Activated naive CD8-positive, alpha-beta T cell treated with anti-CD3 and anti-CD28 coated beads, Interleukin-2, amount 10 ng/mL, durations not matched to agents 7 days and 5 days (primary cell): ENCODE measurements at places on chromosomes 3 and 15. TPM values are rescaled to one million over a fixed set of nuclear protein-coding genes. Genes with fewer than 3 reads are reported as not detected.

GRCh38 chr15:88695101-88695500 lies 56.3 kb downstream of the ISG20 start:
- no peaks in the 10 kb centered on the region for H3K36me3 ChIP-seq
- DNase-seq, result no peak
- H3K27ac ChIP-seq, result no peak overlapping the region
- H3K27me3 ChIP-seq, result peaks cover 14% of the 10 kb centered on the region

- no peaks in the 10 kb centered on the region for H3K36me3 ChIP-seq
- peaks cover 60% of the 10 kb centered on the region for H3K27me3 ChIP-seq
- H3K4me3 ChIP-seq, result no peak overlapping the region
Measured at GRCh38 chr15:83278191-83278590, 6.3 kb downstream of the BNC1 start.

SAXO2 gene
- total RNA-seq, result 1.3 TPM

- peaks cover 8% of the 10 kb centered on the region for H3K36me3 ChIP-seq
- peak overlapping the region; percentile 98 for H3K27ac ChIP-seq
- H3K4me3 ChIP-seq, result peak overlapping the region; percentile 99
- no peaks in the 10 kb centered on the region for H3K27me3 ChIP-seq
Measured at GRCh38 chr15:50909010-50909317, 481 bp downstream of the AP4E1 start.

DNA sequence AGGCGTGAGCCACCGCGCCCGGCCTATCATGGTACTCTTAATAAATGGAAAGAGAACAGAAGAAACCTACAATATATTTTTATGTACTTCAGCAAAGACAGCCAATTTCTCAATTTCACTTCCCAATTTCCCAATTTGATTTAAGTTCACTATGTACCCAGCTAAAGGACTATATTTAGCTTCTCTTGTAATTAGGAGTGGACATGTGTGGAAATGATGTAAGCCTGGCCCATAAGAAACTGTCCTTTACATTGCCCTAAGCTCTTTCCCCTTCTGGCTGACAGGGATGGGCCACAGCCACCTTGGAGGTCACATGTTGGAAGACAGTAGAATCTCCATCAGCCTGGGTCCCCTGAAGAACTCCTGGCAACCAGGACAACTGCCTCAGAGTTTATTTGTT lies 6.2 kb downstream of the TMEM39A start:
- peaks cover 31% of the 10 kb centered on the region for H3K4me1 ChIP-seq
- no peak for DNase-seq
- no peak overlapping the region for H3K27ac ChIP-seq
- H3K36me3 ChIP-seq, result peaks cover 30% of the 10 kb centered on the region

GRCh38 chr3:106379251-106379750 lies 510.5 kb upstream of the CBLB start:
- no peaks in the 10 kb centered on the region for H3K27me3 ChIP-seq
- no peaks in the 10 kb centered on the region for H3K36me3 ChIP-seq

- H3K4me3 ChIP-seq, result no peak overlapping the region
- H3K27me3 ChIP-seq, result no peaks in the 10 kb centered on the region
- peaks cover 5% of the 10 kb centered on the region for H3K36me3 ChIP-seq
- peaks cover 10% of the 10 kb centered on the region for H3K4me1 ChIP-seq
Measured at GRCh38 chr3:72818905-72819304, 29.3 kb downstream of the SHQ1 start.

DNA sequence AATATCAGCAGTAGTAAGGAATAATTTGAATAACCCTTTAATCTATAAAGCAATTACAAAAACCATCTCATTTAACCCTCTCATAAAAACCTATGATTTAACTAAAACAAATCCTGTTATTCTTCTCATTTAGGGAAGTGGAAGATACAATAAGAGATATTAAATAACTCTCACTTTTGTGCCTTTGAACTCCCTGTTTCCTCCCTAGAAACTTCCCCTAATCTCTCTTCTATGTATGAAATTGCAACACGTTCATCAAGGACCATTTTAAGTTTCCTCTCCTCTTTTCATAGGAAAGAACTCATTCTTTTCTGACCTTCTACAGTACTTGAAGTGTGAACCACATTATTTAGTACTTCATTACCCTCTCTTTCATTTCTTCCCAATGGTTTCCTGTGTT lies 18.8 kb upstream of the FAM81A start:
- peaks cover 29% of the 10 kb centered on the region for H3K4me1 ChIP-seq
- H3K27ac ChIP-seq, result no peak overlapping the region
- peaks cover 48% of the 10 kb centered on the region for H3K27me3 ChIP-seq
- no peaks in the 10 kb centered on the region for H3K36me3 ChIP-seq
- no peak overlapping the region for H3K4me3 ChIP-seq

TMEM45A gene
- 0.78 TPM for total RNA-seq

DNA sequence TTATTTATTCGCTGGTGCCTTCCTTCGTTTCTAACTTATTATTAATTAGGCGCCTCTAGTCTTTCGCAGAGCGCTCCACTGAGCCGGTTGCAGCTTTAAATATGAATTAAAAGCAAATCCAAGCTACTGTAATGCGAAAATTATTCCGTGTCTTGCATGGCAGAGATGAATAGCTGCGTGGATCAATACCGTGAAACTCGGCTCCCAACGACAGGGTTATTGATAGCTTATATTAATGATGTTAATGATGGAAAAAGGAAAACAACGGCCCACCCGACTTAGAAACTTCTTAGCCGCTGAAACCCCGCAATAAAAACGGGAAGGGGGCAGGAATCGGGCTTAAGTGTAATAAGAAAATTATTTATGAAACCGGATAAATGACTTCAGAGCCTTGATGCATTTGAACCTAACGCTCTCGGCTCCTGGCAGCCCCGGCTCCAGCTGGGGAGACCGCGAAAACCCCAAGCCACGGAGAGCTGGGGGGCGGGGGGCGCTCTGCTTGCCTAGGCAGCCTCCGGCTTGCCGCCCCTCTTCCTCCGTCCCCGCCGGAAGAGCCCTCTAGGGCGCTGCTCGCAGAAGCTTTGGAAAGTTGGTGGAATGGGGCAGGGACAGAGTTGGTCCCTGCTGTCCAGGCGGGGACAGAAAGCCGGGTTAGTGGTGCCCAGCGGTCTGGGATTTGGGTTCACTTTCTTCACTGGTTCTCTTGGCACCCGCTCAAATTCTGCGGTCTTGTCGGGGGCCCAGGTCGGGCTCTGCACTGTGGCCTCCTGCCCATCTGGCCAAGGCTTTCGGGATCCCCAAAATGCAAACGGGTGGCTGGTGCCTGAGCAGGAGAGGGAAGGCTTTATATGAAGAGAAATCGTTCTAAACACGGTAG lies 7.7 kb upstream of the ONECUT1 start:
- DNase-seq, result peak; percentile 35
- peak overlapping the region; percentile 30 for H3K4me3 ChIP-seq
- H3K27me3 ChIP-seq, result peaks cover 97% of the 10 kb centered on the region
- H3K36me3 ChIP-seq, result peaks cover 1% of the 10 kb centered on the region

TLR9 gene
- 1.6 TPM for total RNA-seq

- H3K27ac ChIP-seq, result no peak within 1 kb of the TSS
- DNase-seq, result no peak
- no peaks in the 10 kb centered on the region for H3K27me3 ChIP-seq
- H3K4me3 ChIP-seq, result no peak within 1 kb of the TSS
- H3K36me3 ChIP-seq, result no peaks in the 10 kb centered on the region
Measured at GRCh38 chr15:24675332-24676144, at the start of gene NPAP1. Gene NPAP1 (plus strand): TSS chr15:24675775. CDS start chr15:24675868, 93 bp downstream.

LRTM1 gene
- total RNA-seq, result not detected

DNA sequence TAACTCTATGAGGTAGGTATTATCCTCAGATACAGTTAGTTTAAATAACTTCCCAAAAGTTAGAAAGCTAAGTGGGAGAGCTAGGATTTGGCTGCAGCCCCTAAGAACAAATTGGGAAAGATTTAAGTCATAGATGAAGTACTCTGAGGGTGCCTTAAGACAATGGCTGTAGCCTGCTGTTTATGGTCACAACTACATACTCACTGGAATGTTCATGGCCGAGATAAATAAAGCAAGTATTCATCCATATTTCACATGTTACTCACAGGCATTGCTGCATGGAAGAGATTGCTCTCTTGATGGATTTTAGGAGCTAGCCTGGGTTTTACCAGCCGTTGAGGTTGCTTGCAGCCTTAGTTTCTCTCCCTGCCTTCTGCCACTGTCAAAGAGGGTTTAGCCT lies 145.0 kb downstream of the CMSS1 start:
- no peak overlapping the region for H3K27ac ChIP-seq
- no peak for DNase-seq
- H3K4me3 ChIP-seq, result no peak overlapping the region

DNA sequence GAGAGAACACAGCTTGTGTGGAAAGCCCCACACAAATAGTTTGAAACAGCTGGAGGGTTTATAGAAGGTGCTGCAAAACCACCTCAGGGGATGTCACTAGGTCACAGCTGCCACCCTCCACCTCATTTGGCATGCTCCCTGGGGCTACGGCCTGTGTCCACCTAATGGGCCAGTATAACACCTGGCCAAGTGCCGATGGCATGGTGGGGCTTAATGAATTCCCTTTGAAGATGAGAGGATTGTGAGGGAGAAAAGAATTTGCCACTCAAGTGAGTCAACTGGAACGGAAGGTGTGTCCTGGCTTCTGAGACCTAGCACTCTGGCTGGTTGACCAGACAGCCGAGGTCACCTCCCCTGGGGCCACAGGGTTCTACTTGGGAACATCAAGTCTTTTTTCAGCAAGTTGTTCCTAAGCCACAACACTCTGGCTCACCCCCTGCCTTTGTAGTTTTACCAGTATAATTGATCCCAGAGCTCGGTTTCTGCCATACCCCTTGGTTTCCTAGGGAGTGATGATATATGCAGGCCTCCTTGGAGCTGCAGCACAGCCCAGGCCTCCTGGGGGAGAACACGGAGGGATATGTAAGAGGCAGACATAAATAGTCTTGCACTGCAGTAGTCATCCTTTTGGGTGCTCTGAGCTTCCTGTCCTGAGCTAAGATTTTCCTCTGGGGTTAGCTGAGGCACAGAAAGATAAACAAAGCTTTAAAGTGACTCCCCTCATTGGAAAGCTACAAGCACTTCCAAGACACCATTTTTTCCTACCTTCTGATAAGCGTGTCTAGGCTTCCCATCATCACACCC lies 178.2 kb upstream of the LPP start:
- peak overlapping the region; percentile 76 for H3K4me3 ChIP-seq

GRCh38 chr3:161770484-161771386 lies 274.1 kb downstream of the OTOL1 start:
- no peak overlapping the region for H3K4me3 ChIP-seq
- no peak overlapping the region for H3K27ac ChIP-seq
- H3K27me3 ChIP-seq, result no peaks in the 10 kb centered on the region
- DNase-seq, result no peak
- no peaks in the 10 kb centered on the region for H3K36me3 ChIP-seq

NKIRAS1 gene
- 4.9 TPM for total RNA-seq

GRCh38 chr15:46312133-46312740 lies 677.4 kb downstream of the SQOR start:
- H3K4me1 ChIP-seq, result no peaks in the 10 kb centered on the region
- no peaks in the 10 kb centered on the region for H3K27me3 ChIP-seq
- no peak overlapping the region for H3K4me3 ChIP-seq
- H3K27ac ChIP-seq, result no peak overlapping the region

GRCh38 chr3:13322324-13322723 lies 97.8 kb downstream of the NUP210 start:
- H3K27ac ChIP-seq, result no peak overlapping the region
- H3K27me3 ChIP-seq, result no peaks in the 10 kb centered on the region
- no peak overlapping the region for H3K4me3 ChIP-seq
- H3K4me1 ChIP-seq, result peaks cover 2% of the 10 kb centered on the region
- peaks cover 29% of the 10 kb centered on the region for H3K36me3 ChIP-seq

DNA sequence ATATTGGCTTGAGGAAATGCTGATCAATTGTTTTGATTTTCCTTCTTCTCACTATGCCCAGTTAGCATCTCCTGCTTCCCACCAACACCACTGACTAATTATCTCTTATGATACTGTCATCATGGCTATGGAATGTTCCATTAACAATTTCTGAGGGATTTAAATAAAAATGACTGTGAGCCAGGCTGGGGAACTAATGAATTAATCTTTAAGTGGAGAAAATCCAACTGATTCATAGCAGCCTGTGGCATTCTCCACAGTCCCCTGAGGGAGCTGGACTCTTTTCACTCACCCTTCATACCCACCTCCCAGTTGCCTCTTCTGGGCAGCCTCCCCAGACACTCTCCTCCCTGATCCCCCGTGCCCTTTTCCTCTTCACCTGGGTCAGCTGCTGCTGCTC lies 353.6 kb downstream of the CLSTN2 start:
- H3K27ac ChIP-seq, result no peak overlapping the region
- H3K4me3 ChIP-seq, result no peak overlapping the region

- H3K27me3 ChIP-seq, result no peaks in the 10 kb centered on the region
- H3K4me1 ChIP-seq, result peaks cover 22% of the 10 kb centered on the region
- H3K36me3 ChIP-seq, result peaks cover 32% of the 10 kb centered on the region
- H3K27ac ChIP-seq, result peak overlapping the region; percentile 91
- peak overlapping the region; percentile 66 for H3K4me3 ChIP-seq
Measured at GRCh38 chr3:9452417-9452816, 55.0 kb downstream of the SETD5 start.

GRCh38 chr3:174035328-174035886 lies 637.9 kb downstream of the NLGN1 start:
- H3K36me3 ChIP-seq, result no peaks in the 10 kb centered on the region
- H3K4me3 ChIP-seq, result no peak overlapping the region
- H3K27ac ChIP-seq, result no peak overlapping the region
- no peaks in the 10 kb centered on the region for H3K4me1 ChIP-seq

GOLGA6D gene
- not detected for total RNA-seq

ROPN1B gene
- not detected for total RNA-seq

DNA sequence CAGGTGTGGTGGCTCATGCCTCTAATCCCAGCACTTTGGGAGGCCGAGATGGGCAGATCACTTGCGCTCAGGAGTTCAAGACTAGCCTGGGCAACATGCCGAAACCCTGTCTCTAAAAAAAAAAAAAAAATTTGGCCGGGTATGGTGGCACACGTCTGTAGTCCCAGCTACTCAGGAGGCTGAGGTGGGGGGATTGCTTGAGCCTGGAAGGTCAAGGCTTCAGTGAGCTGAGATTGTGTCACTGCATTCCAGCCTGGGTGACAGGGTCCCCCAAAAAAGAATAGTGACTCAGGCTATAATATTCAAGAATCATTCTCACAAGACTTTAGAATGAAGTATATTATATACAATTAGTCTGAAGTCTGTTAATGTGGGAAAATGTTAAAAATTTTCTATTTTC lies 70.5 kb upstream of the PLXND1 start:
- H3K27me3 ChIP-seq, result no peaks in the 10 kb centered on the region
- no peak overlapping the region for H3K4me3 ChIP-seq
- no peaks in the 10 kb centered on the region for H3K36me3 ChIP-seq
- no peaks in the 10 kb centered on the region for H3K4me1 ChIP-seq

GRCh38 chr15:70089692-70089971 lies 8.1 kb downstream of the TLE3 start:
- no peaks in the 10 kb centered on the region for H3K27me3 ChIP-seq
- H3K4me1 ChIP-seq, result peaks cover 63% of the 10 kb centered on the region
- no peak overlapping the region for H3K27ac ChIP-seq
- no peak overlapping the region for H3K4me3 ChIP-seq
- peaks cover 68% of the 10 kb centered on the region for H3K36me3 ChIP-seq
- DNase-seq, result no peak

CCDC39 gene
- not detected for total RNA-seq

TM6SF1 gene
- total RNA-seq, result 14.3 TPM
